ENCODE measurements at places on chromosomes 11 and 22.

- no peak for ATAC-seq
Measured at GRCh38 chr11:39174196-39174595, 2285.3 kb downstream of the LRRC4C start.

DNA sequence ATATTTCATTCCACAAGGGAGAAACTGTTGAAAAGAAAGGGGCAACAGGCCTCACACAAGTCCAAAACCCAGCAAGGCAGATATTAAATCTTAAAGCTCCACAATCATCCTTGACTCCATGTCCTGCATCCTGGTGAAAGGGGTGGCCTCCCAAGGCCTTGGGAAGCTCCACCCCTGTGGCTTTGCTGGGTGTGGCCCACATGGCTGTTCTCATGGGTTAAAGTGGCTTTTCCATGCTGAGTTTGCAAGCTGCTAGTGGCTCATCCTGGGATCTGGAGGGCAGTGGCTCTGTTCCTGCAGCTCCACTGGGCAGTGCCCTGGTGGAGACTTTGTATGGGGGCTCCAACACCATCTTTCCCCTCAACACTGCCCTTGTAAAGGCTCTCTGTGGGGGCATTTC lies 106.4 kb downstream of the CTNND1 start:
- no peak for ATAC-seq

- ATAC-seq: no peak
Measured at GRCh38 chr11:111046291-111046690, 199.2 kb upstream of the POU2AF2 start.

DNA sequence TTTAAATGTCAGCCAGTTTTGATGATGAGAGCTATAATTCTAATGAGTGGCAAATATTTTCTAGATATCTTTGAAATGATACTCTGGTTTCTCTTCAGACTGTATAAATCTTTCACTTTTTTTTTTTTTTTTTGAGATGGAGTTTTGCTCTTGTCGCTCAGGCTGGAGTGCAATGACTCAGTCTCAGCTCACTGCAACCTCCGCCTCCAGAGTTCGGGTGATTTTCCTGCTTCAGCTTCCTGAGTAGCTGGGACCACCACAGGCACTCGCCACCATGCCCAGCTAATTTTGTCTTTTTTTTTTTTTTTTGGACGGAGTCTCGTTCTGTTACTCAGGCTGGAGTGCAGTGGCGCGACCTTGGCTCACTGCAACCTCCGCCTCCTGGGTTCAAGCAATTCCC lies 113.6 kb downstream of the TEAD1 start:
- ATAC-seq: no peak

- no peak for ATAC-seq
Measured at GRCh38 chr11:15654451-15654850, 539.7 kb downstream of the INSC start.

- no peak for ATAC-seq
Measured at GRCh38 chr22:33720166-33720878, 200.0 kb downstream of the LARGE1 start.

DNA sequence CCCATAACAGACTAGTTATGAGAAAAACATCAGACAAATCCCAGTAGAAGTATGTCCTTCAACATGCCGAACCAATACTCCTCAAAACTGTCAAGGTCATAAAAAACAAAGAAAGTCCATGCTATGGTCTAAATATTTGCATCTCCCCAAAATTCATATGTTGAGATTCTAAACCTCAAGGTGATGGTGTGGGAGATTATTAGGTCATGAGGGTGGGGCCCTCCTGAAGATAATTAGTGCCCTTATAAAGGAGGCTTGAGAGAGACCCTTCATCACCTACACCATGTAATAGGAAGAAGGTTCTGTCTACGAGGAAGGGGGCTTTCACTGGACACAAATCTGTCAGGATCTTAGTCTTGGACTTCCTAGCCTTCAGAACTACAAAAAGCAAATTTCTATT lies 118.6 kb upstream of the GUCY1A2 start:
- ATAC-seq: no peak

DNA sequence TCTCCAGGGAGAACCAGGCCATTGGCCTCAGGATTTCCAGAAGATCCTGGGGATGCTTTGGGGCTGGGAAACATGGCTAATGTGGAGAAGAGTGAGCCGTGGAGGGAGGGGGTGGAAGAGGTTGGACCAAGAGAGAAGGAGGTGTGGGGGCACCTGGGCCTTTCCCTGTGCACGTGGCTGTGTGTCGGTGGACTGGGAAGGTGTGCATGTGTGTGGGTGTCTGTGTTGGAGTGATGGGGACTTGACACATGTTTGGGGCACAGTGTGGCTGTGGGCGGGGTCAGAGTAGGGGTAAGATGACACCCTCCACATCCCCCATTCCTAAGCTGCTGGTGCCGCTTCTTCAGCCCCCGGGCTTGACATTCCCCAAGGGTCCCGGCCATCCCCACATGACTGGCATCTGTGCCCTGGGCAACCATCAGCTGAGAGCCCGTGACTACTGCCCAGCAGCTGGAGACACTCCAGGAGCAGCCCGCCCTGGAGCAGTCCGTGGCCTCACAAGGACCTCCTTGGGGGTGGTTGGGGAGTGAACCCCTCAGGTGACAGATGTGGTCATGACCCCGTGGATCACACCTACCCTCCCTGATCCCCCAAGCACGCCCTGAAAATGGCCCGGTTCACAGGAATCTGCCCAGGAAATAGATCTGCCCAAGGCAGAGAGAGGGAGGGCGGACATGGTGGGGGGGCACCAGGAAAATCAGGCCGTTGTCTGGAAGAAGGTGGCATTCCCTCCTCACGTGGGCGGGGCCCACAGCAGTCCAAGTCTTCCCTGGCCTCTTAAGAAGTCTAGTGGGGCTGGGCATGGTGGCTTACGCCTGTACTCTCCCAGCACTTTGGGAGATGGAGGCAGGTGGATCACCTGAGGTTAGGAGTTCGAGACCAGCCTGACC lies 34.8 kb upstream of the SOX10 start:
- ATAC-seq: no peak

- peak; percentile 78 for ATAC-seq
Measured at GRCh38 chr11:61509043-61510029, 787 bp downstream of the LRRC10B start.

DNA sequence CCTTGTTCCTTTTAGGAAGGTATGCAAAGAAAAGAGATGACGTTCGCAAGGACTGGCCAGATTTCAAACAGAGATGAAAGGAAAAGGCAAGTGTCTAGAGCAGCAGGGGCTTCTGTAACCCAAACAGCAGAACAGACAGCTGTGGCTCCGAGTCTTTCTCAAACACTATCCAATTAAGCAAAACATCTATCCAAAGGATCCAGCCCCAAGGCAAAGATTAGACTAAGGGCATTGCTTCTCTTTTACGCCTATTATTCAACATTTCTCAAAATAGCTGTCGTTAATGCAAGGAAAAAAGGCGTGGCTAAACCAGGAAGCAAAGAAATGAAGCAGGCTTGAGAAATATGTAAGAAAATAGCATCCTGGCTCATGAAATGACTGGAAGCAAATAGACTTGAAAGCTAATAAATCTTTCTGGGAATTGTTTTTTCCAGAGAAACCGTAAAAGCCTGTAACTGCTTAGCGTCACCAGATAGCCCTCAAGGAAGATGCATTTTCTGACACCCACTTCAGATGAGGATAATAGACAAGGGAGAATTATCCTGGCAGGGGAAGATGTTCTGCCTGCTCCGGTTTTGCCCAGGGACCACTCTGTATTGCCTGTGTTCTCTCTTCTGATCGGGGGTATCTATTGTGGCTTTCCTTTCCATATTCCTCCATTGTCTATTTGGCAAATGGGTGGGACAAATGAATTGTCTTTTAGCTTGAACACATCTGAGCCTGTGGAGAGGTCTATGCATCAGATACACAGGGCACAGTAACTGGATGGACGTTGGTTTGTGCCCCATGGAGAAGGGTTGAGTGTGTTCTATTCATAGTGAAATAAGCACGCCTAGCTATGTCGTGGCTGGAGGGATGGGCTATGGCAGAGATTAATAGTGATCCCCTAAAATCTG lies 20.2 kb downstream of the C11orf96 start:
- ATAC-seq: no peak

GRCh38 chr11:61545341-61545740 lies 35.5 kb downstream of the SYT7 start:
- ATAC-seq: no peak

DNA sequence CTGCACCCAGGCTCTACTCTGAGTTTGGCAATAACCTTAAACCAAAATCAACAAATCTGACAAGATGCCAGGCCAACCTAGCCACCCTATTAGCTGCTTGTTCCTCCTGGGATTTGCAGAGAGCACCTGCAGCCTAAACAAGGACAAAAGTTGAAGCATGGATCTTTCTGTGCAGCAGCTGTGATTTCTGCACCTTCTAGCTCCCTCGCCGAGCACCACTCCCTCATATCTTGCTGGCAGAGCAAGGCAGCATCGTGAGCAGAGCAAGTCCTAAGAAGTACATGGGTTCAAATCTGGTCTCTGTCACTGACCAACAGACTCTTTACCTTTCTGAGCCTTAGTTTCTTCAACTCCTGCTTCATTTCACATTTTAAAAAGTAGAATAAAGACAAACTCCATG lies 38.3 kb downstream of the MORC2 start:
- no peak for ATAC-seq

DNA sequence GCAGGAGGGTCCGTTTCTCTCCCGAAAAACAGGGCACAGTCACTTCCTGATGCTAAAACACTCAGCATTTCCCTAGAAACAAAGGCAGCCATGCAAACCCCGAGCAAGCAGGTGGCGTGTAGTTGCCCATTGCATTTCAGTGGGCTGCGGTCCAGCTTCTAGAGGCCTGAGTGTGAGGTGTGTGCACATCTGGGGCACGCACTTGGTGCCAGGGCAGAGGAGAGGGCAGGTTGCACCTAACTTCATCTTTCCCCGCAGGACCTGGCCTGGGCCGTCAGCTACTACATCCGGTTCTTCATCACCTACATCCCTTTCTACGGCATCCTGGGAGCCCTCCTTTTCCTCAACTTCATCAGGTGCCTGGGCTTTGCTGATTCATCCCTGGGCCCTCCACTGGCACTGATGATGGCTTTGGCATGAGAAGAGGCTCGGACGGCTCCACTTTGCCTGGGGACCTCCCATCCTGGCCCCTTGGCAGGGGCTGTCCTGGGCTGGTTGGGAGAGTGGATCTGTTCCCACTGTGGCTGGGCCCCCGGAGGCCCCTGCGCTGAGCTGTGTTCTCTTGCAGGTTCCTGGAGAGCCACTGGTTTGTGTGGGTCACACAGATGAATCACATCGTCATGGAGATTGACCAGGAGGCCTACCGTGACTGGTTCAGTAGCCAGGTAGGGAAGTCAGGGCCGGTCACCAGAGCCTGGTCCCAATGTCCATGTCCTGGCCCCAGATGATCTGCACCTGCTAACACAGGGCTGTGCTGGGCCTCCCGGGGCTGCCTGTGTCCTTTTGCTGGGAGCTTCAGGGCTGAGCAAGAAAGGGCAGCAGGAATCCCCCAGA lies 28.4 kb downstream of the FADS3 start:
- no peak for ATAC-seq

DNA sequence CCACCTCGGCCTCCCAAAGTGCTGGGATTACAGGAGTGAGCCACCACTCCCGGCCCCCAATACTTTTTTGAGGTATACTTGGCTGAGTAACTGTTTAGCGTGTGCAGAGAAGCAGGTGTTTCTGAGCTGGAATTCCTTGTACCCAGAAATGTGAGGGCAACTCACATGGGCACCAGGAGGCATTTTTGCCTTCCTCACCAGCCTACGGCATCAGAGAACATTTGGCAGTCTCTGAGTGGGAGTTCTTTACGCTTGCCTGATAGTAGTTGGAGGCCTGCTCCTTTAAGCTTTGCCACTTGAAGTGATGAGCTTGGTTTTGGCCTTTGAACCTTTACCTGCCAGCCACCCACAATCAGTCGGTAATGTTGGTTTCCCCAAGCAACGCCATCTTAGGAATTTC lies 9.2 kb downstream of the PARVB start:
- no peak for ATAC-seq

DNA sequence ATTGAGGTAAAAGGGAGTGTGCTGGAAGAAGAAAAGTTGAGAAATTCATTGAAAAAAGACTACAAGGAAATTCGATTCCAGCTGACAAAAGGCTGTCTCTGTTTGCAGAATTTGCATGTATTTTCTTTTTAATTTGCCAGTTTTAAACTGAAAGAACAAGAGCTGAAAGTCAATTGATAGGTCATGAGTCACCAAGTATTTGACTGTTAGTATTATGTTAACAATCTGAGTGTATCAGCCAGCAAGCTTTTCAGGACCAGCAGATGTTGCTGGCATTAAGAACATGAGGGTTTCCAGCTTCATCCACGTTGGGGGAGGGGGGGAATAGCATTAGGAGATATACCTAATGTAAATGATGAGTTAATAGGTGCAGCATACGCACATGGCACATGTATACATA lies 726.7 kb downstream of the METTL15 start:
- ATAC-seq: no peak

- no peak for ATAC-seq
Measured at GRCh38 chr11:6156628-6157359, 13.3 kb downstream of the OR52B2 start.

GRCh38 chr11:85749287-85749834 lies 61.6 kb downstream of the SYTL2 start:
- ATAC-seq: no peak

DNA sequence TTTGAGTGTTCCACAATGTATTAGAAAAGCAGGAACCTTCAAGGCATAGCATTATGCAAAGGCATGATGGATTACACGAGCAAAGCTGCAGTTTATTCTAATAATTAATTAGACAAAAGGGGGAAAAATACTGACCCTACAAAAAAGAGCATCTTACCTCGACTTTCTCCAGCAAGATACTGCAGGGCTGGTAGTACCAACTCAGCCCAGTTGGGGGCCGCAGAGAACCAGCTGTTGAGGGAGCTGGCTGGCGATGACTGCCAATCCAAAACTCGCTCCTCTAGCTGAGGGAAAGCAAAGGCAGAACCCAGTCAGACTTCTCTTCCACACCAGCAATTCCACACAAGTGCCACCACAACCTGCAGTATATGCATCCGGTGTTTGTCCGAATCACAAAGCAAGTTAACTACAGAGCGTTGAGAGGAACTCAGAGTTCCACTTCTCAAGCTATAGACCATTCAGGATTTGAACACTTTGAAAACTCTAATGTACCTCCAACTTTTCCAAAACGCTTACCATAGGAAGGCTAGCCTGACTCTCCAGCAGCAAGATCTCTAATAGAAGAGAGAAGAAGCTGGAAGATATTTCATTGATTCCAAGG lies 13.7 kb downstream of the NFRKB start:
- no peak for ATAC-seq

DNA sequence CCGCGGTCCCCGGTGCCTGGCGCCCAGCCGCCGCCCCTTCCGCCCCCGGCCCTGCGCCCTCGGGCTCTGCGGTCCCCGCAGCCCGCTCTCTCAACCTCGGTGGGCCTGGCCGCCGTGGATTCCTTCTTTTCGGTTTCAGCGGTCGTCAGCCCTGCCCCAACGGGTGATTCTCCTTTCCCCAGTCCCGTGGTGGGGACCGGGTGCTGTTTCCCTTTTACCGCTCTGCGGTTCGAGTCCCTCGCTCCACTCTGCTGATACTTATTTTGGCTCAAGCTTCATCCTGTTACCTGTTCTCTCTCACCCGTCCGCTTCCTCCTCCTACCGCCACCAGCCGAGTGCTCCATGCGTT lies 494 bp downstream of the ZDHHC5 start:
- ATAC-seq: no peak

- peak; percentile 59 for ATAC-seq
Measured at GRCh38 chr22:30314915-30315314, 11.8 kb downstream of the TBC1D10A start.

All from activated CD4-positive, CD25-positive, alpha-beta regulatory T cell treated with anti-CD3 and anti-CD28 coated beads, Interleukin-2, amount 50 U/mL, for 24 hours (primary cell).